Fibroblast of skin of abdomen (primary cell): ENCODE measurements at places on chromosomes 4 and X.
A peak's percentile ranks its signal among the peaks of the same experiment; 100 is the strongest.

DNA sequence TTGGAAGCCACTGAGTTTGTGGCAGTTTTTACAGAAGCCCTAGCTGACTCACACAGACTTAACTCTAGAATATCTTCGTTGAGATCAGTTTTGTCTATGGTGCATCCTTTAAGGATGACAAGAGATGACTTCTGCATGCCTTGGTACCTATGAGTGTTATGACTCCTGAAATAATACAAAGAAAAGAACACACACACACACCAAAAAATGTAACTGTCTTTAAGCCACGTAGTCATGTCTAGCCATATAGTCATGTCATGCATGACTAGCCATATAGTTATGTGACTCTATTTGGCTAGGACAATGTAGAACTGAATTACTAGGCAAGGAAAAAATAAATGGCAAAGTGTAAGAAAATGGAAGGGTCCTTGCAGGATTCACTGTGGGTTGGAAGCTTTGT is 447.8 kb downstream of the NLGN4X start:
- DNase-seq: peak; percentile 33

- no peak for DNase-seq
These were observed 49.5 kb downstream of the UNC5C start for GRCh38 chr4:95499291-95499696.

DNA sequence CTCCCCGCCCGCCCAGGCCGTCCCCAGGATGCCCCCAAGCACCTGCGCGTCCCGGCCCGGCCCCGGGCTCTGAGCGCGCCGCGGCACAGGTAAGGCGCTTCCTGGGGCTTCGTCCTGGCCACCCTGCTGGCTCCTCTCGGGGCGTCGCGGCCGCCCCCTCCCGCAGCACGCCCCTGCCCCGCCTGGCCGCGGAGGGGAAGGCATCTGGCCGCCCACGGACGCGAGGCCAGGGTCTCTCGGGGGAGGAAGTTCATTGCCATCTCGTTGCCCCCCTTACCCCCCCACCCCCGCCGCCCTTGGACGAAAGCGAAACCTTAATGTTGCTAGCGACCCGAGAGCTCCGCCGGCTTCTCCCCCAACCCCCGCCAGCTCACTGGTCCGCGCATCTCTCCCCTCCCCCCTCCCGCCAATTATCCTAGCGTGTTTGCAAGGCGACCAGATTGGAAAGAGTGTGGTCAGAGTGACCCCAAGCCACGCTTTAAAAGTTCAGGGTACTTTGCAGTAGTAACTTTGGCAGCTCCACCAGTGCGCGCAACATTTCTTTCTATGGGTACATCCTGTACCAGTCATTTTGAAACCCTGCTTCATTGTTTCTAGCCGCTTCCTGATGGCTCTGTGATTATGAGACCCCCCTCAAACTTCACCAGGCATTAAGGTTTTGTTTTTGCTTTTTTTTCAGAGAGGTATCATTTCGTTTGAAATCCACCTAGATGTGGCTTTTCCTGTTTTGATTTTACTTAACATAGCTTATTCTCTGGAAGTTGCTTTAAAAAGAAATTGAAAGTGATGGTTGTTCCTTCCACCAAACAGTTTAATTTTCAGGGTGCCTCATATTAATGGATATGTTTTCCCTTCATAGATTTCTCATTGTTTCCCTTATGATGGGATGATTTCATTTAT is 626 bp downstream of the TBC1D1 start:
- DNase-seq: no peak

- no peak for DNase-seq
These were observed 310.2 kb upstream of the TBX22 start for GRCh38 chrX:79704325-79704724.

GRCh38 chrX:136203951-136204350 is 47.2 kb downstream of the MAP7D3 start:
- DNase-seq: no peak

DNA sequence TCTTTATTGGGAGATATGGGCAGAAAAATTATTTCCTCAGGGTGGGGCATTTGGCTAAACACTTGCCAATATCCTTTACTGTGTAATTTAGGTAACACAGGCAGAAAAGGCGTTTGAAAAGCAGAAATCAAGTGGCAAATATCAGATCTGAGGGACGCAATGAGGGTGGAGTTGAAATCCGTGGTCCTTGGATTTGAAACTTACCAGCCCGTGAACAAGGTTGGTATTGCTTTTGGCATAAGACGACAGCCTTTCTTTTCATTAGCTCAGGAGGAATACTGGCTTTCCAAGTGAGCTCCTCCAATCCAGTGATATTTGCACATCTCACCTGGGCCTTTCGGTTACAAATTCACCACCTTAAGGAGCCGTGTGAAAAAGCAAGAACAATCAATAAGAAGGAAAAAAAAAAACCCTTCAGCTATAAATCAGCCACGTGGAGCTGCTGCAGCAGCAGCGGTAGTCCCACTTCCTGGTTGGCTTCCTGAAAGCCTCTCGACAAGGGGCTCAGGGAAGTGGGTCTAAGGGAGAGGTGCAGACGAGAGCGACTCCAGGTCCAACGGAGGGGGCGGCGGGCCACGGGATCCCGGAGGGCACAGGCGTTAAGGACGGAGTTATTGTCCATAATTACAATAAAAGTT is 734 bp upstream of the GALNT7 start:
- peak; percentile 31 for DNase-seq

DNA sequence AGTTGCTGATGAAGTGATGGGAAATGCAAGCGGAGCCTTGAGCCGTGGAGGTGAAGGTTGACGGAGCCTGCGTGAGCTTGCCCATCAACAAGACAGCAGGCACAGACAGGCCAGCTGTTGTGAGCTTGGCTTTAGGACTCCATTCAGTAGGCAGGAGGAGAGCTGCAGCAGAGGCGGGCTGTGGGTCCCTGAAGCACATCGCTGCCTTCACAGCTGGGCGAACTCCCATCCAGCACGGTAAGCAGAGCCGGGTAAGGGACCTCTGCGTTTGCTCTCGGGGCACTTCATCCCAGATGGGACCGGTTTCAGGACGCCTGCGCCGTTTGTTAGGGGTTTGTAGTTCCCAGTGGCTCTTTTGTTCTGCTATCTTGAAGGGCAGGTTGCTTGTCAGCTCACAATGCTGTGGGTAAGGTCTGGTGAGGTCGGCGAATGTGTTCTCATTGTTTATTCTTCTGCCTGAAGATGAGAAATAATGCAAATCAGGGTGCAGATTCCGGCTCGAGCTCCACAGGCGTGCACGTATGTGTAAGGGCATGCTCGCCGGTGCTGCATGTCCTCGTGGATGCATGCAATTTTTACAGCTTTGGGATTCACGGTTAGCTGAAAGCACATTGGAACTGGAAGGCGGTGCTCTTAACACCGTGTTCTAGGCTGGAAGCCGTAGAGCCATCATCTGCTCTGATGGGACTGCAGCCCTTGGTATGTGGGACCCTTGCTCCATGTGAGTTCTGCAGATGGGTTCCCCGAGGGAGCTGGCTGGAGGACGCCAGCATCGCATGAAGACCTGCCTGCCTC is 54.6 kb upstream of the CLDN34 start:
- DNase-seq: no peak

DNA sequence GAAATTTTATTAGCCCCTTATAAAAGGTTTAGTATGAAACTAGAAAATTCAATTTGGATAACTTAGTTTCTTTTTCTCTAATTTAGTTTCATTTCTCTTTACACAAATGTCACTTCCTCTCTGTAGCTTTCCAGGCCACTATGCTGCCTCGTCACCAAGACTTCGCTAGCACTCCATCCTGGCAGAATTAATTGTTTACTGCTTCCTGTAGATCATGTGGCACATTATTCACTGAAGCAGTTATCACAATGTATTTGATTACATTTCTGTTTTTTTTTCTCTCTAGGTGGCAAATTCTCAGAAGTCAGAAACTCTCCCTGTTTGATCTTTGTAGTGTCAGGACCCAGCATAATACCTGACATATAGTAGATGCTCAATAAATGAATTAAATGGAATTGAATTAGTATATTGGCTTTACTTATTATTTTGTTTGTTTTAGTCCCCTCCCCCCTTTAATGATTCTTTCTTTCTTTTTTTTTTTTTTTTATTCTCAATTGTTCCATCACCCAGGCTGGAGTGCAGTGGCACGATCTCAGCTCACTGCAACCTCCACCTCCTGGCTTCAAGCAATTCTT is 9.3 kb upstream of the SAT1 start:
- DNase-seq: no peak

DNA sequence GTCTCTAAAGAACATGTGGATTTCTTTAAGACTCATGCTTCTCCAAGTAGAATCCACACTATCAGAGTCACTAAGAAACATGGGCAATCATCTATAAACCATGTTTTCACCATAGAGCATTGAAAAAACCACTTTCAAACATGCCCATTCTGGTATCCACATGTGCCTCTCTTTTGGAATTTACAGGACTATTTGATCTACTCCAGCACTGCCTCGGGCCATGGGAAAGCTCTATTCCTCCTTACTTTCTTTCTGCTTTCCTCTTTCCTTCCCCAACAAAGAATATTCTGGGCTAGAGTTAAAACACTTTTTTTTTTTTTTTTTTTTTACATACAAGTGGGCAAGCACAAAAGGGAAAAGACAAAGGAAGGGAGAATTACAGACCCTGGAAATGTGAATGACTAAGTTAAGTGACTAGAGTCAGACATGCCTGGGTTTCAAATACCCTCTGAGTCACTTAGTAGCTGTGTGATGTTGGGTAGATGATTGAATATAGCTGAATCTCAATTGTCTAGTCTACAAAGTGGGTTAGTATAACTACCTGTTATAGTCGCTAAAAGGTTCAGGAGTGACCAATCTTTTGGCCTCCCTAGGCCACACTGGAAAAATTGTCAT is 847.7 kb upstream of the INTU start:
- peak; percentile 26 for DNase-seq

- DNase-seq: peak; percentile 52
These were observed 690.2 kb downstream of the FAT4 start for GRCh38 chr4:126004941-126005340.

GRCh38 chr4:75686346-75686745 is 13.1 kb upstream of the G3BP2 start:
- no peak for DNase-seq

- no peak for DNase-seq
These were observed 11.4 kb upstream of the NKRF start for GRCh38 chrX:119617517-119618164.

DNA sequence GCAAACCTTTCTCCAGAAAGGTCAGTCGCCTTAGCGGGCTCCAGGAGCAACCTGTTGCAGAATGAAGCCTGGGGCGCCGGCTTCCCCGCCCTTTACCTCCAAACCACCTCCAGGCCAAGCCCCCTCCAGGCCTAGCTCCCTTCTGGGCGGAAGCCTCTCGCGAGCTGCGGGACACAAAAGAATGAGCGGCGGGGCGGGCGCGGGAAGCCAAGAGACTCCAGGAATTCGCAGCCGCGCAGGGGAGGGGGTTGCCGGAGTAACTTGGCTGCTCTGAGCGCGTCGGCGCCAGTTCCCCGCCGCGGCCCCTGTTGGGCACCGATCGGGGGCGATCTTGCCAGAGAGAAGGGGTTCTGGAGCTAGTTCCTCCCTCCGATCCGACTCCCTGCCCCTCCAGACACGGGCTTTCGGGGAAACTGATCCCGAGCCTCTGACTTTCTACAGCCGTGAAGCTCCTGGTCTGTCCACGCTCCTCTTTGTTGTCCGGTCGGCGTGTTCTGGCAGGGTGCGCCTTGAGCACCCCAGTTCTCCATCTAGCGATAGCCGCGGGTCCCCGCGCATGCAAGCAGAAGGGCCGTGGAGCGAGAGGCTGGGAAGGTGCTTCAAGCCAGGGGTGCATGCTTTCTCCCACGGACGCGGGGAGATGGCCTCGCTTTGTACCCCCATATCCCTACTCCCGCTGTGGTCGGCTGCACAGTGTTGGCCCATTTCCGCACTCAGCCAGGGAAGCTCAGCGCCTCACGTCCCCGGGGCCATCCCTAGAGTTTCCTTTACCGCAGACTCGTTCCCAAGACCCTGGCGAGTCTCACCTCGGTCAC is 1.2 kb downstream of the PROM1 start:
- peak; percentile 26 for DNase-seq

GRCh38 chrX:71543316-71543715 is 10.4 kb downstream of the OGT start:
- peak; percentile 77 for DNase-seq

DNA sequence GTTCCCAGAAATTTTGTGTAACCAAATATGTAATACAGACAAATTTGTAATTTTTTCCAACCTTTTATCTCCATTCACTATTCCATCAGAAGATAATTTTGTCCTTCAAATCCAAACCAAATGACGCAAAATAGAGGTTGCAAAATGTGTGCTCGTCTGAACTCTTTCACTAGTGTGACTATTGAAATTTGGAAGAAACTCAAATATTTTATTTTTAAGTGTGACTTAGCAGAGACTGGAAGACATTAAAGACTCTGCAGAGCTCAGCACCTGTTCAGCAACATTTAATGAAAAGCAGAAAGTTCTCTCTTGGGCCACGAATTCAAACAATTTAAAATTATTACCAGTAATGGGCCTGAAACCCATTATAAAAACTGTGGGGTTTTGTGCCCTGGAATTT is 30.0 kb upstream of the APELA start:
- DNase-seq: no peak
